ENCODE measurements at places on chromosomes 5 and 9.

GRCh38 chr9:129541270-129541669, 79.6 kb downstream of the C9orf50 start:
- no peak for DNase-seq

GRCh38 chr5:139847790-139848507, 52.3 kb downstream of the PSD2 start:
- no peak for DNase-seq

- DNase-seq = no peak
These were observed 9.0 kb downstream of the CREBRF start for GRCh38 chr5:173065155-173065554.

GRCh38 chr5:2302169-2302568, 419.4 kb upstream of the IRX4 start:
- no peak for DNase-seq

GRCh38 chr5:127878174-127878750, 175.1 kb downstream of the CCDC192 start:
- DNase-seq = peak; percentile 36

GRCh38 chr9:5510360-5510931, at the start of gene PDCD1LG2:
TSS of gene PDCD1LG2 (plus strand) at chr9:5510531. CDS start at chr9:5522547, 12,016 bp downstream.
- DNase-seq = no peak

DNA sequence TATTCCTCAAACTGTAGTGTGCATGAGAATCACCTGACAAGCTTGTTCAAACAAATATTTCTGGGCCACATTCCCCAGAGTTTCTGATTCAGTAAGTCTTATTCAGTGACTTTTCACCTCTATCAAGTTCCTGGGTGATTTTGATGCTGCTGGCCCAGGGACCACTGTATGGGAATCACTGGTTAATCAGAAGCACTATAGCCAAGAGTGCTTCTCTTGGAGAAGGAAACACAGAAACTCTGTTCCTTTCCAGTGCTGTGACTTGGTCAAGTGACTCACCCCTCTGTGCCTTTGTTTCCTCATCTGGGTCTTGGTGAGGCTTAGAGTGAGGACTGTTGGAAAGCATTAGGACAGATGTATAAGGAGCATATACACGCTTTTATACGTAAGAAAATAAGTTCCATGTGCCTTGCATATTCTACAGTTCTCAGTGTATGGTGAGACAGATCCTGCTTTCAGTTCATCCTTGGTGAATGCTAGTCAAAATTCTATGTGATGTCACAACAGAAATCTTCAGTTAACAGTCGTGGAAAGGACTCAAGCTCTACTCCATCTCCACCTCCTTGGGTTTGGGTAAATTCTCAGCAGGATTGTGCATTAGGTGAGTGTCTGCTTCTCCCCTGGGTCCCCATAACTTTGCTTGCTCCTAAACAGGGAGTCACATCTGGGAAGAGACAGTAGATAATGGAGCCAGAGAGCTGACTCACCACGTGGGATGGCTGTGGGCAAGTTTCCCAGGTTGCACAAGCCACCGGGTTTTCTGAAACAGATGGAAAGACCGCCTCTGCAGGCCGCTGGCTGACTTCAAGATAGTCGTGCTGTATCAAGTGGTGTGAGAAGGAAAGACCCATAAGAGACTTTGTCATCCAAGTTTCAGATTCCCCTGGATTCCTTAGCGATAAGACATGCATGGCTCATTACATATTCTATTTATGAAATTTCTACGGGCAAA, 117.0 kb downstream of the NXNL2 start:
- DNase-seq = no peak

DNA sequence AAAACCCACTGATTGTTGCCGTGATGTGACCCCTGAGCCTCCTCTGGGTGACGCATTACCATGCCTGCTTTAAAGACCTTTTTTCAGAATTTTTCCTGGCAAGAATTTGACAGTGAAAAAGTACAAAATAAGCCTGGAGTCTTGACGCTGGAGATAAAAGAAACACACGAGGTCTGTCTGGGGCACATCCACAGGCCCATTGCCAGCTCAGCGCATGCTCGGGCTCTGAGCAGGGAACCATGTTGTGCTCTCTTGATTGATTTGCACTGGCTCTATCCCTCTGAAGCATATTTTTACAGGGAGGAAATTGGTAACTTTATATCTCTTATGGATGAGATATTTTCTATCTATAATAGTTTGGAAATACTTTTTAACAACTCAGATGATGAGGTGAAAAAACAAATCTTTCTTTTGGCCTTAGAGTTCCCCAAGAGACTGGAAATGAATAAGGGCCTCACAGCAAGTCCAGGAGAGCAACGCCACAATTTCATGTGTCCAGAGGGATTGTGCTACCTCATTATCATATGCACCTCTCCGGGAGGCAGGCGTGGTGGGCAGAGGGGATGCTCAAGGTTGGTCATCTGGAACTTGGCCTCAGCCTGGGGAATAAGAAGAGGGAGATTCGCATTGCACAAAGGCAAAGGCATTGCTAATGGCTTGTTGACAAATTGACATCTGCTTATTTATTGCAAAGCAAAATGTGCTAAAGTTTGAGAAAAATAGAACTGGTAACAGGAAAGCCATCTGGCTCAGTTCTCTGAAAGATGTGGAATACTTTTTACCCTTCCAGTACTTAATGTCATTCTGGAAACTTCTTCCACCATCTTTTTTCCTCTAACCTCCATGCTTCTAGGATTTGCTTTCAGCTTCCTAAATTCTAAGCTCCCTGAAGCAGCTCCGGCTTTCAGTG, 183.8 kb downstream of the PJA2 start:
- no peak for DNase-seq

DNA sequence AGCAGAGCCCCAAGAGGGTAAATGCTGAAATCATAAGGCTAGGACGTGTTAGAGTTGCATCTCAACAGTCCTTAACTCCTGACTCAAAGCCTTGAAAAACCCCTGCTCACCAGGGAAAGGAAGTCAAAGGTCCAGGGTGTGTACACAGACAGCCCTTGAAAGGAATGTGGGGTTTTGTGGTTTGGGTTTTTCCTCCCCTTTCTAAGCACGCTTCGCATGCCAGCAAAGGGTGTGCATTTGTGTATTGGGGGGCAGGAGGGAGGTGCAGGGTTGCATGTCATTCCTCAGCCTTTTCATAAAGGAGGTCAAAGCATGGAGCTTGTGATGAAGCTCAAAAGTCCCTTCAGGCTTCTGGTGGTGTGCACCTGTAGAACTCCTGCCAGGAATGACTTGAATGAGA, 17.3 kb upstream of the XPA start:
- DNase-seq = peak; percentile 18

- DNase-seq = no peak
These were observed 32.7 kb upstream of the ARAP3 start for GRCh38 chr5:141714542-141715310.

DNA sequence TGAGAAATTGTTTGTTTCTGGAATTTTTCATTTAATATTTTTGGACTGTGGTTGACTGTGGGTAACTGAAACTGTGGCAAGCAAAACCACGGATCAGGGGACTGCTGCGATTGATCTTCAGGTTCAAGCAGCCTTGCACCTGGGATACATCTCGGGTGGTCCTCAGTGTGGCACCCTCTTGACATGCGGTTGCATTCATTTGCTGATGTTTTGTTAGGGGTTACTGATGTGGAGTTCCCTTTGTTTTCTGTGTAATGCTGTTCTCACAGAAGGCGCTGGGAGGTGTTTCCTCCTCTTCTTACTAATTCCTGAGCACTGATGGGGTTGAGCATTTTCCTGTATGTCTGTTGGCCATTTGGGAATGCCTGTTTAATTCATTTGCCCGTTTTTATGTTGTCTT, 60.4 kb downstream of the EHMT1 start:
- DNase-seq = no peak

DNA sequence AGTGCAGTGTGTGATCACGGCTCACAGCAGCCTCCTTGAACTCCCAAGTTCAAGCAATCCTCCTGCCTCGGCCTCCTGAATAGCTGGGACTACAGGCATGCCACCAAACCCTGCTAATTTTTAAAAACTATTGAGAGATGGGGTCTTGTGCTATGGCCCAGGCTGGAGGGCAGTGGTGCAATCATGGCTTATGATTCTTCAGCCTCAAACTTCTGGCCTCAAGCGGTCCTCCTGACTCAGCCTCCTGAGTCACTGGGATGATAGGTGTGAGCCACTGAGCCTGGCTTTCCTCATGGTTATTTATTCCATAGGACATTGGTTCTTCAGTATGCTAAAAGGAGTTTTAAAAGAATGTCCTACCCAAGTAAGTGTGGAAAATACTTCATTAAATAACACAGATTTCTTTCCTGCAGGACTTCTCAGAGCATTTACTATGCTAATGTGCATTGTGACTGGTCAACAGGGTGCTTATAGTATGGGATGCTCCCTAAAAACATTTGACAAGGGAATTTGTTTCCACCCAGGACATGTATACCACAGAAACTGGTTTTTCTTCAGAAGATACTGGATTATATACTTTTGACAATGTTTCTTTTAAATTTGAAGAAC, 11.2 kb upstream of the NCS1 start:
- DNase-seq = no peak

DNA sequence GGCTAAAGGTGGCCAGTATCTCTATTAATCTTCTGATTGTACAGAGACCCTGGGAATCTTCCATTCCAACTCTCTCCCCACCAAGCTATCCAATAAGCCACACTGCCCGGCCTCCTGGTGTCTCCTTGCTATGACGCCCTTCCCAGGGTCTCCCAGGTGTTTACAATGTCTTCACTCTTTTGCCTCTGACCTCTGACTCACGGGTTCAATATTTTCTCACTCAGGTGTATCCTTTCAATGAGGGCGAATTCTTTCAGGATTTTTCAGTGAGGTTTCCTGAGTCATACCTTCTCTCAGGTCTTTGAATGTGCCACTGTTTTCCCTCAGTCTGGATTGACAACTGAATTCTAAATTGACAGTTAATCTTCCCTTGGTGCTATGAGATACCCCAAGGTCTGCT, 53.7 kb upstream of the IRX4 start:
- DNase-seq = no peak

- no peak for DNase-seq
These were observed 46.4 kb upstream of the APC start for GRCh38 chr5:112691339-112691680.

DNA sequence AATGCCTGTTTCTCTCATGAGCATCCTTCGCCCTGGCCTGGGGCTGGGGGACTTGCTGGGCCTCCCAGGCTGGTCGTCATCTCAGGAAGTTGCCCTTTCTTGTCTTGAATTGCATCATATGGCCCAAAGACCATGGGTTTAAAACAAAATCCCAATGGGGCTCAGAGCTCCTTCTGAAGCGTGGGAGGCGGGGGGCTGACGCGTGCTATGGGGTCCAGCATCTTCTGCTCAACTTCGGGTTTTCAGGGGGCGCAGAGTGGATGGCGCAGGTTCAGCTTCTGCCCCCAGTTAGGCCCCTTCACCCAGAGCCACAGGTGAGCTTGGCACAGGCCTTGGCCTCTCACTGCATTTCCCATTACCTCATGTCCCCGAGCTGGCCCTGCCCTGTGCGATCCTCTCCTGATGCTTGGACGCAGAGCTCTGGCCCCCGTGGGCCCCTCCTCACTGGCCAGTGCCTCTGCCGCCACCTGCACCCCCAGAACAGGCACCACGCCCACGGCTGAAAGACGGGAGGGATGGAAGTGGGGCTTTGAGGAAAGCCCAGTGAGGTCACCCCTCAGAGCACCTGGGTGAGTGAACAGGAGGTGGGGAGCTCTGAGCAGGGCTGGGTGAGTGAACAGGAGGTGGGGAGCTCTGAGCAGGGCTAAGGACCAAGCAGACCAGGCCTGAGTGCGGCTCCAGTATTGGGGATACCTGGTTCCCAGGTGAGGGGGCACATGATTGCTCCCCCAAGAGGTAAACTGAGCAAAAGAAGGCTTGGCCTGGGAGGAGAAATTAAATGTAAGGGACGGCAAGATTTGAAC, 56.0 kb downstream of the TRIP13 start:
- DNase-seq = no peak

- no peak for DNase-seq
These were observed 2.3 kb upstream of the SYK start for GRCh38 chr9:90799271-90799852.

GRCh38 chr9:135343837-135344522, 135.6 kb upstream of the PPP1R26 start:
- peak; percentile 16 for DNase-seq

- DNase-seq = no peak
These were observed 92.9 kb downstream of the TNC start for GRCh38 chr9:115024925-115025535.

DNA sequence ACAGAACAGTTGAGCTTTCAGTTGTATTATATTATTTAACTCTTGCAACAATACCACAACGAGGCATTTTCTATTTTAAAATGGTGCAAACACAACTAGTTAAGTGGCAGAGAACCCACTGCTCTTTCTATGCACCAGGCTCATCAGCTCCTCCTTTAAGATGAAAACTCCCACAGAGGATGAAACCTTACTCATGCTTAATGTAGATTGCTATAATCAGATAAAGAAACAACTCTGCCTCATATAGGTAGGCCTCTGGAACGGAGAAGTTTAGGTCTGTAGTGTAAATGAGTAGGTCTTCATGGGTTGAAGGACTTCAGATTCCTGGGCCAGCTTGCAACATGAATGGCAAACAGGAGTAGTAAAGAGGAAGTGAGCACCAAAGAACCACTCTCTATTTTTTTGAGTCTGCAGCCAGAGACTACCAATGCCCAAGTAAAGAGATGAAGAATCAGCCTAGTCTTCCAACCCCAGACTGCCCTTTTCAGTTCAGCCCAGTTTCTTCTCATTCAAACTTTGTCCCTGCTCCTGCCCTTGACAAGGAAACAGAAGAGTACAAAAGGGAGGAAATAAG, 33.9 kb downstream of the HACD4 start:
- no peak for DNase-seq

- DNase-seq = no peak
These were observed 410.8 kb upstream of the MEF2C start for GRCh38 chr5:89293810-89294209.

GRCh38 chr5:91162534-91163381, 220.4 kb downstream of the ARRDC3 start:
- peak; percentile 48 for DNase-seq

GRCh38 chr9:114319147-114319546, 3.8 kb upstream of the ORM1 start:
- no peak for DNase-seq

Data from HepG2 (cell line).